ENCODE measurements at places on chromosomes 12 and 14.

DNA sequence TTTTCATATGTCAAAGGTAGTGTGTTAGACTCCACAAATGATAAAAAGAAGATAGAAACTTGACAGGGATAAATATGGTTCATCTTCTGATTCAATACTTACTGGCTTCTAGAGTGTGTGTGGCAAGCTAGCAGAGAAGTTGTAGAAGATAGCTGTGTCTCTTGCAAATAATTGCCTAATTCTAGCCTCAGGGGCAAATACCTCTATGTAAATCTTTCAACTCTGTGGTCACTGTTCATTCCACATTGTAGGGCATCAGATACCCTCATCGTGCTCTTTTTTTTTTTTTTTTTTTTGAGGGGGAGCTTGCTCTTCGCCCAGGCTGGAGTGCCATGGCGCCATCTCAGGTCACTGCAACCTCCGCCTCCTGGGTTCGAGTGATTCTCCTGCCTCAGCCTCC is 1.7 kb downstream of the OLR1 start:
- no peak for DNase-seq

DNA sequence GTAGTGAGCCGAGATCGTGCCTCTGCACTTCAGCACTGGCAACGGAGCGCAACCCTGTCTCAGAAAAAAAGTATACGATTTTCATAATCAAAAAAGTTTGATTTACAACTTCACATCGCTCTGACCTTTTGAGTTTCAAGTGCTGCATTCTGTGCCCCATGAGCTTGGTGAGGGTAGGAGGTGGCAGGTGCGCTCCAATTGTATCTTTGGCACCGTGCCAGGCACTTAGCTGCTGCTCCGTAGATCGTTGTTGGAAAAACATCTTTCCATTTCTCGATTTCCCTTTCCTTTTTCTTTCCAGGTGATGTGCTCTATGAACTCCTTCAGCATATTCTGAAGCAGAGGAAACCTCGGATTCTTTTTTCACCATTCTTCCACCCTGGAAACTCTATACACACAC is 203.7 kb downstream of the ETV6 start:
- DNase-seq = peak; percentile 27

GRCh38 chr14:61553730-61554641 is 141.3 kb upstream of the HIF1A start:
- no peak for DNase-seq

DNA sequence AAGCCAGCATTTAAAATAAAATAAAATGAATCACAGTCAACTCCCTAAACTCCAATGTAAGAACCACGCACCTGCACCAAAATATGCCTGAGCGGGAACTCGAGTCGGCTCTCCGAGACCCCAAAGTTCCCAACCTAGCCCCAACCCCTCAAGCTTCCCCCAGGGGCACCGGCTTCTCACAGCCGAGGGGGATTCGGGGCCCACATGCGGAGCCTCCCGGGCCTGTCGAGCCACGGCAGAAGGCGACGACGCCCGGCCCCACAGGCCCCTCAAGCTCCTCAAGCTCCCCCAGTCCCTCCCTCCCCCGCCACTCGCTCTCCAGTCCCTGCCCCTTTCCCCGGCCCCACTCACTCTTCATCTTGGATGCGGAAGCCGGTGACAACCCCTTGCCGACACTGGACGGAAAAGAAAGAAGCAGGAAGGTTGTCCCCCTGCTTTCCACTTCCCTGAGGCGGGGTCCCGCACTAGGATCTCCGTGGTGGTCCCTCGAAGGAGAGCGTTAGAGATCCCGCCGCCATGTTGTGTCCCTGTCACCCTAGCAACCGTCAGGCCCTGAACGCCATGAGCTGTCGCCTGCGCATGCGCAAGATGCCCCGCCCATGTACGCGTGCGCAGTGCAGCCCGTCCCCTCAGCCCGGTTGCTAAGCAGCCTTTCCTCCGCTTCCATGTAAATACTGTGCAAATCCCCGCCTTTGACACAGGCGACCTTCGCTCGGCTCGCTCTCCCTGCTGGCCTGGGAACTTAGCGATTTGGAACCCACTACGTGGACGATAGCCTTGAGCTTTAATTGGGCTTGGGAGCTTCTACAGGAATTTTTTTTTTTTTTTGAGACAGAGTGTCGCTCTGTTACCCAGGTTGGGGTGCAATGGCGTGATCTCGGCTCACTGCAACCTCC is at the start of gene MOK:
Gene MOK (minus strand): TSS at position 554 of the 896 bp plus-strand sequence. CDS start 196 bp downstream, at position 358.
- peak; percentile 94 for DNase-seq

DNA sequence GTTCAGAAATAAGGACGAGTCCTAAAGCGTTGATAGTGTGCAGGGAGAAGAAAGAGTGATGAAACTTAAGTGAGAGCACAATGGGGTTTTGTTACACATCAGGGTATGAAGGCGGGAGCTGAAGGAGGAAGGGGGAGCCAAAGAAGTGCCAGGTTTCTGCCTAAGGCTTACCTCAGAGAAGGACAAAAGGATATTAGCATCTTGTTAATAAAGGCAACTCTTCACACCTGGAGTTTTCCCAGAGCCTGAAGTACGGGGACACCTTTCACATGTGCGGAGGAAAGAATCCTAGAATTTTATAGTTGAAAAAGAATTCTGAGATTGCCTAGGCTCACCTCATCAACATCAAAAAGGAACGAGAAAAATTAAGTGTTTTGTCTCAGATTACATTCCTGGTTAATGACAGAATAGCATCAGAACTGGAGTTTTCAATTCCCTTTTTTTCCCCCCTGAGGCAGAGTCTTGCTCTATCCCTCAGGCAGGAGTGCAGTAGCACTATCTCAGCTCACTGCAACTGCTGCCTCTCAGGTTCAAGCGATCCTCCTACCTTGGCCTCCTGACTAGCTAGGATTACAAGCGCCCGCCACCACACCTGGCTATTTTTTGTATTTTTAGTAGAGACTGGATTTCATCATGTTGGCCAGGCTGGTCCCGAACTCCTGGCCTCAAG is 2.2 kb upstream of the SAV1 start:
- DNase-seq = no peak

DNA sequence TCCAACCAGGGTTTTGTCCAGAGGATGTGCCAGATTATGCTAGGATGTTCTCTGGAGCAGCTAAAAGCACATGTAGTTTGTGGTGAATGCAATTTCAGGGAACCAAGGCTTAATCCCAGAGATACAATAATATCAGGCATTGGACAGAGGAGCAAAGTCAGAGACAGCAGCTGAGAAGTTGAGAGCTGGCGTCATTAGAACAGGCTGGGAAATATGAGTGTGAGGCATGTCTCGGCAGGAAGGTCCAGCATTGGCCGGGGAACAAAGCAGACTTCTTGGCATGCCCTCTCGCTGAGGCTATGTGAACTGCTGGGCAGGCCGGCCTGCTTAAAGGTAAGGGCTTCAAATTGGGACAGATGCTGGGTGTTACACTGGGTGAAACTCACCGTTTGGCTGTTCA is 125.4 kb downstream of the CAND1 start:
- no peak for DNase-seq

GRCh38 chr12:93323625-93324329 is 53.9 kb upstream of the NUDT4 start:
- no peak for DNase-seq

GRCh38 chr12:107436376-107436775 is 249.2 kb upstream of the PWP1 start:
- DNase-seq = no peak

GRCh38 chr12:67288561-67288960 is 19.4 kb downstream of the CAND1 start:
- no peak for DNase-seq

- DNase-seq = no peak
Observed at GRCh38 chr12:101474711-101475386, at the start of gene SPIC. TSS of gene SPIC (plus strand) at chr12:101475336. CDS start at chr12:101476905, 1,569 bp downstream.

GRCh38 chr12:76866726-76867125 is 12.1 kb downstream of the CSRP2 start:
- DNase-seq = peak; percentile 59

- DNase-seq = no peak
Observed at GRCh38 chr12:19212245-19212644, 82.7 kb downstream of the PLEKHA5 start.

DNA sequence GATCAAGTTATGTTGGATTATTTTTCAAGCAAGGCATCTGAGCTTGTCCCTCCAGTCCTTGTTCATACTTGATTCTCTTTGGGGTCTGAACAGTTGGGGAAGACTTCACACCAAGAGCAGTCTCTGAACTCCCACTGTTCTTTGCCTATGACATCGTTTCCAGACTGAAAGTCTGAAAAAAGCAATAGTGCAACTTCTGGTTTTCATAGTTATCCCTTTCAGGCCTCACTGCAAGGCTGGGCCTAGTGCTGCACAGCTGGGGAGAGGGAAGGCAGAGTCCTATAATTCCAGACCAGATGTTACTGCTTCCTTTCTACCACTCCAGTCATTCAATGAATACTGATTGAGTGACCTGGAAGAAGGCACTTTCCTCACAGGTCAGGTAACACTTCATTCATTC is 187.1 kb upstream of the CCND2 start:
- no peak for DNase-seq

GRCh38 chr12:10540776-10541205 is 35.1 kb downstream of the EIF2S3B start:
- DNase-seq = no peak

- DNase-seq = no peak
Observed at GRCh38 chr14:20468764-20469241, 403 bp upstream of the PNP start.

GRCh38 chr12:12127304-12127703 is 56.6 kb downstream of the BCL2L14 start:
- no peak for DNase-seq

DNA sequence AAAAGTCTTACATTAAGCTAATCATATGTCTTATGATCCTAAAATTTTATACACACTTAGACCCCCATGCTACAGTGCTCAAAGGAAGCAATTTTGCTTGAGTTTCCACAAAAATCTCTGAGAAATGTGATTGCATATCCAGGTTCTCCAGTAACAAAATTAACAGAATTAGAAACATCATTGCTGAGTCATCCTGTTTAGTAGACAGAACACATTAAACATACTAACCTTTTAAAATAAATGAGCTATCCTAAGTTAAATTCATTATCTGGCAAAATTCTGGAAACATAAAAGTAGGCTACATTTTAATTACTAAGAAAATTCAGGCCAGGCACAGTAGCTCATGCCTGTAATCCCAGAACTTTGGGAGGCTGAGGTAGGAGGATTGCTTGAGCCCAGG is 94.7 kb downstream of the DENND5B start:
- no peak for DNase-seq

DNA sequence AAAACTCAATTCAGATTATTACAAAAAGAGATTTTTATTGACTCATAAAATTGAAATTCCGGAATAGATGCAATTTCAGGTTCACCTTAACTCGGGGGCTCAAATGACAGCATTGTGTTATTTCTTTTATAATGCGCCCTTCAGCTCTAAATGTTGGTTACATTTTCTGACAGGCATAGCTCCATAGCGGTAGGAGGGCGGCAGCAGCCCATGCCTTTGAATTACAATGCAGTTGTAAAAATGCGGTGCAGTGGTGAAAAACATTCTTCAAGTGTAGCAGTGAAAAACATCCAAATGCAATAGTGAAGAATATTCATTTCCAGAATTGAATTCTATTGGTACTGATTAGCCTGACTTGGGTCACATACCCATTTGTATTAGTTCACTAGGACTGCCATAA is 215.3 kb upstream of the PKP2 start:
- no peak for DNase-seq

DNA sequence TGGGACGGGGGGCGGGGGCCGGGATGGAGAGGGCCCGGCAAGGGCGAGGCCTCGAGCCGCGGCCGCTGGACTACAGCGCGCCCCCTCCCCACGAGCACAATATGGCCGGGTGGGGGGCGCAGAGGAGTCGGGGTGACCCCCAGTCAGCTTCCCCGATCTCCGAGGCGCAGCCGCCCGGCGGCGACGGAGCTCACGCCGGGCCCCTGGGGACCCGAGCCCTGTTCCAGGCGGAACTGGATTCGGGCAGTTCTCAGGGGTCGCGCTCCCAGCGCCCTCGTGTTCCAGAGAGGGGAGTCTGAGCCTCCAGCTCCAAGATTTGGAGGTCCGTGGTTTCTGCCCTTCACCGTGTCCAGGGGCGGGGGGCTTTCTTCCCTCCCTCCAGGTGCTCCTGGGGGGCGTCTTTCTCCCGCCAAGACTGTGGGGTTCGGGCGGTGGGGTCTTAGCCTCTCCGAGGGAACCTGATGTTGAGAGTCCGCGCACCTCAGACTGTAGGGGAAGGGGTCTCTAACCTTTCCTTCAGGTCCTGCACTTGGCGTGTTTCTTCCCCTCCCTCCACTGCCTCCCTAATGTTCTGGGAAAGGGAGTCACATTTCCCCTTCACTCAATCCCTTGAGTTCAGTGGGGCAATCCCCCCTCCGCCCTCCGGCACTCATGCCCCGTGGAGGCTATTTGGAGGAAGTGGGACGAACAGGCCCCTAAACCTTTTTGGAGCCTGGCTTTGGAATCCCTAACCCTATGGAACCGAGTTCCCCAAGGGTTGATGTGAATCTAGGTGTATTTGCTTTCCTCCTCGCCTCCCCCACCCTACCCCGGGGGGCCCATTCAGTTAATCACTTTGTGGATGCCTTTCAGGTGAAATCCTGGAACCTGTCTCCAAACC is 584 bp downstream of the ACVR1B start:
- peak; percentile 67 for DNase-seq

- no peak for DNase-seq
Observed at GRCh38 chr12:124207049-124207448, 87.8 kb upstream of the RFLNA start.

- DNase-seq = no peak
Observed at GRCh38 chr14:74596741-74597450, 15.1 kb downstream of the LTBP2 start.

GRCh38 chr12:94686834-94687628 is 36.7 kb upstream of the TMCC3 start:
- no peak for DNase-seq

GRCh38 chr14:53218161-53218560 is 65.0 kb upstream of the DDHD1 start:
- no peak for DNase-seq

DNA sequence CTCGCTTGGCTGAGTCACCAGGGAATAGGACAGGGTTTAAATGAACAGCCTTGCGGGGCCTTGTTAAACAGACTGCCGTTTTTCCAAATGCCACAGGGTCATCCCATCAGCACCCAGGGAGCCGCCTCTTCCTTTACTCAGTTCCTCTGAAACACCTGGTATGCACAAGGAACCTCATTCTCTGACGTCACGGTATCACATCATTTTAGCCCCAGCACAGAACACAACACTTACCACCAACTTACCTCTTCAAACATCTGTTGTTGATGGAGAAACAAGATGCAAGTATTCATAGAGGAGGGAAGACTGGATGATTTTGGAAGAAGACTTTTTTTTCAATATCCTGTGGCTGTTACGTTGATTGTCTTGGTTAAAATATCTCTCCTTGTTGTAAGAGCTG is 535.3 kb upstream of the TMEM132C start:
- peak; percentile 20 for DNase-seq

Measured in NCI-H2171 (cell line).